ENCODE measurements at places on chromosomes 2 and 18.

DNA sequence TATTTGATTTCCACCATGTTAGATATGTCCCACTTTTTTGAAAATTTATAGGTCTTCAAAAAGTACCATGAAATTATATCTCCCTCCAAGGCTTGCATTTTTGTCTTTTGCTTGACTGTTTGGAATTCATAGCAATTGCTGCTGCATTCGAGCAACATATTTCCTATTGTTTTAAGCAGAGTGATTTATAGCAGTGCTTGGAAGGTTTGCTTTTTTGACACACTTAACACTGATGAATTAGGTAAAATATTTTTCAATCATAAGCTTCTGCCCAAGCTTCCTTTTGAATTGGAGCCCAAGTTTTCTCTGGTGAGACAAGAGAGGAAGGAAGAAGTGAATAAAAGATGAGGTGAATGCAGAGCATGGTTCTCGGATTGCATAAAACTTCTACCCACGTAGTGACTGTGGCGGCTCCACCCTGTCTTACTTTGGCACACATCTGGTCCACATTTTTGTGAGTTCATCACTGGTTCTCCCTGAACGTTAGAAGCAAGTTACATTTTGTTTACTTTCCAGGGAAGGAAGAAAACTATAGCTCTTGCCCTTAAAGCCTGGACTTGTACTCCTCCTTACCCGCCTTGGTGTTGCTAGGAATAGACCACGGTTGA, 667.0 kb downstream of the TSN start:
- no peak overlapping the region for H3K4me3 ChIP-seq
- H3K27ac ChIP-seq: no peak overlapping the region
- DNase-seq: no peak
- no peaks in the 10 kb centered on the region for H3K36me3 ChIP-seq

DNA sequence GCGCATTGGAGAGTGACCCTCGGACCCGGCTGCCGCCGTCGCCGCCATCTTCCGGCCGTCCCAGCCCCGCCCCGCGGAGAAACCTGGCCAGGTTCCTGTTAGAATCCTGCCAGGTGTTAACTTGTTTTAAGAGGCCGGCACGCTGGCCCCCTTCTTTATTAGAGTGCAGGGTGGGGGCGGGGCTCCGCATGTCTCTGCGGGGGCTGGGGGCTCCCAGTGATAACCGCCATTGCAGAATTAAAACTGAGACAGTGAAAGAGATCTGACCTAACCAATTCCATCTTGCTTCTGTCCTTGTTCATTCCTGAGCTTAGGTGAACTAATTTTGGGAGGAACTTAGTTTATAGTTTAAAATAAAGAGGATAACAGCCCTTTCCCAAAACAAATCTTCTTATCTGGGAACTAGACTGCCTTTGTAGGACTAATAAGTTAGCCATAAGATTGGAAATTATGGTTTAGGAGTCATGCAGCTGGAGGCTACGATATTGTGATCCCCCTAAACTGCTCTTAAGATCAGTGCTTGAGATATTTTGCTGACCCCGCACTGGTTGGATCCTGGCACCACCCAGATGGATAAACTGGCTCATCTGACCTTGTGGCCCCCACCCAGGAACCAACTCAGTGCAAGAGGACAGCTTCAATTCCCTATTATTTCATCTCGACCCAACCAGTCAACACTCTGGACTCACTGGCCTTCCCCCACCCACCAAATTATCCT, 543 bp upstream of the STARD7 start:
- peak overlapping the region; percentile 79 for H3K27ac ChIP-seq
- H3K36me3 ChIP-seq: peaks cover 20% of the 10 kb centered on the region
- H3K4me1 ChIP-seq: peaks cover 36% of the 10 kb centered on the region
- H3K27me3 ChIP-seq: no peaks in the 10 kb centered on the region
- H3K4me3 ChIP-seq: peak overlapping the region; percentile 94
- no peak for DNase-seq

DNA sequence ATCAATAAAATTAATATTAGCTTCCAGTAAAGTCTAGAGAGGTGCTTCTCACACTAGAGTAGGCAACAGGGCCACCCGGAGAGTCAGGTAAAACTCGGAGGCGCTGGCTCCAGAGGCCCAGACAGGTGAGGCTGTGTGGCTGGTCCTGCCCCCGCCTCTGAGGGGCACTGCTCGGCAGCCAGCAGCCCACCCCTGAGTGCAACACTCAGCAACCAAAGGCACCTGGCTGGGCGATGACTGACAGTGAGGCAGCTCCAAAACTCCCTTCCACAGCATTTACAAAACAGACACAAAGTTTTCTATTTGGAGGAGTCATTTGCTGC, 138.8 kb upstream of the ID2 start:
- H3K36me3 ChIP-seq: peaks cover 2% of the 10 kb centered on the region
- H3K4me3 ChIP-seq: peak overlapping the region; percentile 77
- H3K27me3 ChIP-seq: peaks cover 2% of the 10 kb centered on the region
- peak overlapping the region; percentile 97 for H3K27ac ChIP-seq
- DNase-seq: no peak
- H3K4me1 ChIP-seq: peaks cover 81% of the 10 kb centered on the region

- H3K36me3 ChIP-seq: no peaks in the 10 kb centered on the region
- DNase-seq: no peak
- H3K27ac ChIP-seq: no peak overlapping the region
- H3K27me3 ChIP-seq: peaks cover under 1% of the 10 kb centered on the region
- H3K4me1 ChIP-seq: peaks cover 5% of the 10 kb centered on the region
These were observed 138.1 kb downstream of the SEPTIN10 start for GRCh38 chr2:109475531-109476210.

- H3K4me3 ChIP-seq: no peak overlapping the region
- no peaks in the 10 kb centered on the region for H3K27me3 ChIP-seq
- no peak for DNase-seq
- peaks cover 1% of the 10 kb centered on the region for H3K36me3 ChIP-seq
These were observed 76.9 kb downstream of the USP40 start for GRCh38 chr2:233489666-233490065.

- H3K27me3 ChIP-seq: no peaks in the 10 kb centered on the region
- H3K36me3 ChIP-seq: no peaks in the 10 kb centered on the region
- no peaks in the 10 kb centered on the region for H3K4me1 ChIP-seq
- H3K27ac ChIP-seq: no peak overlapping the region
These were observed 144.6 kb upstream of the EPHA4 start for GRCh38 chr2:221716426-221717303.

- peak overlapping the region; percentile 86 for H3K4me3 ChIP-seq
- no peak for DNase-seq
- H3K36me3 ChIP-seq: peaks cover 17% of the 10 kb centered on the region
- peaks cover 33% of the 10 kb centered on the region for H3K4me1 ChIP-seq
These were observed 985 bp downstream of the ILKAP start for GRCh38 chr2:238202326-238203093.

DNA sequence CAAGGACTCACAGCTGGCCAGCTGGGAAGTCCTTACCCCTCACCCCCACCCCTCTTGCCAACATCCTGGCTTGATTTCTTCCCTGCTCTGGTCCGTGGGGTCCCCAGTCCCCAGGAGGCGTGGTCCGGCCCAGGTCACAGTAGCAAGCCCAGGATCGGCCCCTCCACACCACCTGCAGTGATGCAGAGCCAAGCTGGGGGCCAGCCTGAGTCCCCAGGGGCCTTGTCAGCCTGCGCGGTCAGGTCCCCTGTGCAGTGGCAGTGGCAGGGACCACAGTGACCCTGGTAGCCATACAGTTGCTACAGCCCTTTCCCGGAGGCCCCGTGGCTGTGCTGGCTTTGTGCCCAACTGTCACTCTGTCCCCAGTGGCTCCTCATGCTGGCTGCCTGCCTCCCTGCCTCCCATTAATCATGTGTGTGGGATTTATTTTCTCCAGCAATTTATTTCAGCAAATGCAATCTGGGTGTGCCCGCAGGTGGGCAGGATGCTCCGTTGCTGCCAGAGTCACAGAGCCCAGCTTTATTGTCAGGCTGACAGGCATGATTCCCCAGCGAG, 8.8 kb upstream of the PRSS56 start:
- H3K27me3 ChIP-seq: peaks cover 8% of the 10 kb centered on the region
- no peak for DNase-seq
- no peak overlapping the region for H3K27ac ChIP-seq
- H3K36me3 ChIP-seq: no peaks in the 10 kb centered on the region

- H3K4me1 ChIP-seq: no peaks in the 10 kb centered on the region
- DNase-seq: no peak
- H3K36me3 ChIP-seq: no peaks in the 10 kb centered on the region
- H3K27ac ChIP-seq: no peak overlapping the region
These were observed 26.2 kb upstream of the KDM3A start for GRCh38 chr2:86414996-86415395.

DNA sequence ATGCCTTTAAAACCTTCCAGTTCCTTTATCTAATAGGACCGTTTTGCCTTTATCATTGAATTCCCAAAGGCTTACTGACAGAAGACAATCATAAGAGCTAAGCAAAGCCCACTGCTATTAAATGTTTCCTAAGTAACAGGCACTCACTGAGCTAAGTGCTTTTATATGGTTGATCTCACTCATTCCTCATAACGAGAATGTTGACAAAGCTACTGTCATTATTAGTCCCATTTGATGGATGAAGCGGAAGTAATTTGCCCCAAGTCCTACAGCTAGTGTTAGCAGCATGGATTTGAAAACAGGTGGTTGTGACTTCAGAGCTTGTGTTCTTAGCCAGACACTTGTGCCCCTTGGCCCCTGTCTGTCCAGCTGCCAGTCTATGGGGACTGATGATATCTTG, 134.8 kb upstream of the SERPINE2 start:
- peaks cover 10% of the 10 kb centered on the region for H3K27me3 ChIP-seq
- no peak overlapping the region for H3K4me3 ChIP-seq

GRCh38 chr18:23927821-23928746, 86.5 kb upstream of the TTC39C start:
- peaks cover 5% of the 10 kb centered on the region for H3K36me3 ChIP-seq
- no peak overlapping the region for H3K27ac ChIP-seq
- H3K4me1 ChIP-seq: peaks cover 28% of the 10 kb centered on the region
- DNase-seq: no peak

- no peak overlapping the region for H3K4me3 ChIP-seq
- DNase-seq: no peak
- H3K27me3 ChIP-seq: peaks cover 19% of the 10 kb centered on the region
These were observed 31.3 kb downstream of the NPHP1 start for GRCh38 chr2:110173523-110173922.

- DNase-seq: peak; percentile 52
- peaks cover 8% of the 10 kb centered on the region for H3K4me1 ChIP-seq
- H3K27ac ChIP-seq: no peak overlapping the region
These were observed 1.1 kb upstream of the BOLL start for GRCh38 chr2:197786010-197786877.

GRCh38 chr18:62621546-62621945, 93.8 kb upstream of the PHLPP1 start:
- H3K27me3 ChIP-seq: peaks cover 22% of the 10 kb centered on the region
- H3K4me3 ChIP-seq: no peak overlapping the region
- H3K36me3 ChIP-seq: no peaks in the 10 kb centered on the region
- no peak for DNase-seq
- no peaks in the 10 kb centered on the region for H3K4me1 ChIP-seq
- no peak overlapping the region for H3K27ac ChIP-seq

- peak overlapping the region; percentile 100 for H3K27ac ChIP-seq
- H3K36me3 ChIP-seq: peaks cover 7% of the 10 kb centered on the region
- H3K27me3 ChIP-seq: peaks cover 3% of the 10 kb centered on the region
- H3K4me1 ChIP-seq: peaks cover 23% of the 10 kb centered on the region
- DNase-seq: peak; percentile 44
- peak overlapping the region; percentile 100 for H3K4me3 ChIP-seq
These were observed 659 bp downstream of the CHMP1B start for GRCh38 chr18:11851806-11852337.

DNA sequence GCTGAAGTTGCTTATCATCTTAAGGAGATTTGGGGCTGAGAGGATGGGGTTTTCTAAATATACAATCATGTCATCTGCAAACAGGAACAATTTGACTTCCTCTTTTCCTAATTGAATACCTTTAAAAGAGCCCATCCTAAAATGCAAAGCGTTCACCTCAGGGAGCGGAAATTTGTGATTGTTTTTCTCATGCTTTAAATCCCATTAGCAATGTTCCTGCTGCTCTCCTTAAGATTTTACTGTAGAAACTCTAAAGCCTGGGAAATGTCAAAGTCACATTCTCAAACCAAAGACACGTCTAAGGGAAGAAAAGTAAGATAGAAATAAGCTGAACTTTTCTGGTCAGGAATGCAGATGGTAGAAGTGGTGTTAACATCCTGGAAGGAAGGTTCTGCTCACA, 285.8 kb upstream of the MAP2 start:
- no peak for DNase-seq
- H3K27me3 ChIP-seq: no peaks in the 10 kb centered on the region
- H3K36me3 ChIP-seq: no peaks in the 10 kb centered on the region
- no peak overlapping the region for H3K27ac ChIP-seq
- H3K4me1 ChIP-seq: no peaks in the 10 kb centered on the region

DNA sequence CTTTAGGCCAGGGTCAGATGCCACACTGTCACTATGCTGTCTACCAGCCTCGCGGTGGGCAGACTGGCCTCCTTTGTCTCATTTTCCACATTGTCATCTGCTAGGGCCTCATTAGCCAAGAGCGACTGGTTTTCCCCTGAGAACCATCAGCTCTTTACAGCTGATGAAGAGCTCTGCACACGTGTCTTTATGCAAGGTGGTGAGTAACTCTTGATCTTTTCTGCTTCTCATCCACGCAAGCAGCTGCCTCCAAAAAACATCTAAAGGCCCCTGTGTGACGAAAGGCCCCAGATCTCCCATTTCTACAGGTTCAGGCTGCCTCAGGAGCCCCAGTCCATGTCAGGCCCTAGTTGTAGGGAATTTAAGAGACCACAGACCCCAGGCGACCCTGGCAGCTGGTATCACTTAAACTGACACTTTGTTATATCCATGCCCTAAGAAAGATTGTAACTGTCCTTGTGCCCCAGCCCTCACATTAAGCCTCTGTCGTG, 52.9 kb downstream of the DPYSL5 start:
- H3K36me3 ChIP-seq: no peaks in the 10 kb centered on the region
- H3K4me3 ChIP-seq: no peak overlapping the region
- peaks cover 12% of the 10 kb centered on the region for H3K27me3 ChIP-seq
- DNase-seq: no peak
- no peaks in the 10 kb centered on the region for H3K4me1 ChIP-seq
- no peak overlapping the region for H3K27ac ChIP-seq

DNA sequence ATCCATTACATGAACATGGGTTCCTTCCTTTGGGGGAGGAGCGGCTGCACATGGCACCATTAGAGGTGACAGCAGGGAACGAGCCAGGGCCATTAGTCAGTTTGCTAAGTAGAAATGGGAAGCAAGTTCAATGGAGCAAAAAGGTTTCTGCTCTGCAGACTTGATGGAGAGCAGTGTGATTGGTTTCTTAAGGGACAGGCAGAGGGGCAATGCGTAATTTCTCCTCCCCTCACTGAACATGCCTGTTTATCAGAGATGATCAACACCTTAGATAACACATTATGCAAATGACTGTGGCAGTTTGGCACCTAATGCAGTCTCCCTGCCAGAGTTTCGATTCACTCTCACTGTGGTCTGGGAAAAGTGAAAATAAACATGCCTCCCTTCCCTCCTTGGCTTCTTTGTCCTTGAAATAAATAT, 414.5 kb downstream of the STK39 start:
- no peaks in the 10 kb centered on the region for H3K27me3 ChIP-seq
- no peak overlapping the region for H3K27ac ChIP-seq
- DNase-seq: no peak
- no peaks in the 10 kb centered on the region for H3K4me1 ChIP-seq
- H3K36me3 ChIP-seq: no peaks in the 10 kb centered on the region
- H3K4me3 ChIP-seq: no peak overlapping the region

Measured in T-helper 2 cell treated with Interferon-gamma antibody and Interleukin-4, amounts not matched to agents 5 μg/mL and 100 μg/mL, for 36 hours (primary cell).